ENCODE measurements at places on chromosomes 2 and 18.

GRCh38 chr18:73778032-73778359 is 369.6 kb downstream of the FBXO15 start:
- DNase-seq, result no peak

- no peak for DNase-seq
Observed at GRCh38 chr18:59093668-59094067, 46.0 kb upstream of the SEC11C start.

GRCh38 chr2:10863047-10863446 is 48.7 kb upstream of the KCNF1 start:
- DNase-seq, result no peak

- DNase-seq, result no peak
Observed at GRCh38 chr2:24871852-24872333, 48.1 kb downstream of the ADCY3 start.

DNA sequence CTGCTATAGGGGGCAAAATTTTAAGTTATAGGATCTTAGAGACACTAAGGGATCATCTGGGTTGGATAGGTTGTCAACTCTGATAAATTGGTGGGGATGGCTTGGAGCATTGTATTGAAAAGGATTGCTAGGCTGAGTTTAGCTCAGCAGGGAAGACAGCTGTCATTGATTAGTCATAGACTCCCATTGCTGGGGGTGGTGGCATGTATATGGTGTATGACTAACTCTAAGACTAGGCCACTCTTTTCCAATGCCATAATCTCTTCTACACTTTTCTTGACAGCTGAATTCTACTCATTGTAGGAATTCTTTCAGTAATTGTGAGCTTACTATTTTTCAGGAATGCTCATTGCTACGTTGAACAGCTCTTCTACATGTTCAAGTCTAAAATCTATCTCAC is 81.3 kb upstream of the PELI1 start:
- DNase-seq, result no peak

DNA sequence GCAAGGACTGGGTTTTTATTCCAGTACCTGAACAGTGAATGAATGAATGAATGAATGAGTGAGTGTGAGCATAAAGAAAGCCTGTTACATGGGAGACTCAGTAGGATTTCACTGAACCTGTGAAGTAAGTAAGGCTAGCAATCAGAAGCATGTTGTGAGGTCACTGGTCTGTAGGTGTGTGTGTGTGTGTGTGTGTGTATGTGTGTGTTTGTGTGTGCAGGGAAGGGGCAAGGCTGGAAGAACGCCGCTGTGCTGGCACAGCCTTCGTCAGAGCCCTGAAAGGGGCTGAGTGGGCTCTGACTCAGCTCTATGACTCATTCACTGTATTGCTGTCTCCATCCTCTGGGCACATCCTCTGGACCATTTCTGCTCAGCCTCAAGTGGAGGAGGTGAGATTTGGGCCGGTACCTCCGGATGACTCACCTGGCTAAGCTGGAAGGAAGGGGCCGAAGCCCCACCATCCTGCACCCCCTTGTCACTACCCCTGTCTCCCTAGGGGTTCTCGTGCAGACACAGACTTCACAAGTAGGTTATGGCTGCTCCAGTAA is 51.4 kb upstream of the MRPL33 start:
- DNase-seq, result peak; percentile 51

DNA sequence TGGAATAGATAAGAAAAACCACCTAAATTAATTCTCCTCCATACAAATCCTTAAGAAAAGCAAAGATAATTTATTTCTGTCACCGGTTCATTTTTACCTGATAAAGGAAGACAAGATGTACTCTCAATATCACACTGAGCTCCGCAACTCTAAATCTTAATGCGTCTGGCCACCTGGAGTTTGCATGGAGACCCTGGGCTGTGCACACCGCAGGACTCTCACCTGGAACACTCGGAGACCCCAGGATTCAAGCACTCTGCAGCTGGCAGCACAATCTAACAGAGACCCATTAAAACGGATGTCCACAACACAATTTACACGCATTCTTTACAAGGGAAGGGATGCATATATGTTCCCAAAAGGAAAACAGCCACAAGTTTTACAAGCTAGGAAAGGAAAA is 72.2 kb downstream of the ZNF516 start:
- no peak for DNase-seq

DNA sequence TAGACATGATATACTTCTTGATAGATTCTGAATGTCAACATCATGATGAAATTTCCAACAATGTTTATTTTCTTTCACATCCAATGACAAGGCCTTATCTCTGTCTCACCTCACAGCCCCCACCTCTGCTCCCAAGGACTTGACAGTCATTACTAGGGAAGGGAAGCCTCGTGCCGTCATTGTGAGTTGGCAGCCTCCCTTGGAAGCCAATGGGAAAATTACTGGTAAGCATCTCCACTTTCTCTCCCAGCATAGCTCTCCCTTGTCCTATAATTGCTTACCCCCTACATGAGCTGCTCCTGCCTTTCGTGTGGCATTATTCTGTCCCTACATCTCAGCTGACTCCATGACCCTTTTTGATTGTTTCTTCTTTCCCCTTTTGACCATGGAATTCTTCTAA is 821.8 kb downstream of the MBD2 start:
- DNase-seq, result no peak

DNA sequence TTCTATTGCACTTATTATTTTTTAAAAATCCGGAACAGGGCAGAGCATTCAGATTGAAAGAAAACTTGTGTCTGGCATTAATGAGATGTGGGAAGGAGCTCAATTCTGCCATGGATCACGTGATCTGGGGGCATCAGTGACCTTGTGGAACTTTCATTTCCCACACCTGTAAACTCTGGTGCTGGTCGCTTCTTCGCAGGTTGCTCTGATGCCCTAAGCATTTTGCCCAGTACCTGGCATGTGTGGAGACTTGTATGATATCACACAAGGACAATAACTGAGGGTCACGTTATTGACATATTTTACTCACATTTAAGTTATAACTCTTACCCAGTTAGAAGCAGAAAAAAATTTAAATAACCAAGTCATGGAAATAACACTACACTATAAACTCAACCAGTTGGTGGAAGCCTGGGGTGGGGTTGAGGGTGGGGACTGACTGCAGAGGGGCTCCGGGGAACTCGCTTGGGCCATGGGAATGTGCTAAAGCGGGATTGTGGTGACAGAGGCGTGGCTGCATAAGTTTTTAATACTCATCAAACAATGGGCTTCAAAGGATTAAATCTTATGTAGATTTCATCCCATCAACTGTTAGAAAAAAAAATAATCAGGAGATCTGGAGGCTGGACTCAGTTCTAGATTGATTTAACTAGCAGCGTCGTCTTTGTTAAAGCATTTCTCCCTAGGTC is 36.5 kb downstream of the ST3GAL5 start:
- DNase-seq, result no peak

GRCh38 chr18:11004951-11005350 is 144.4 kb downstream of the PIEZO2 start:
- DNase-seq, result no peak

- no peak for DNase-seq
Observed at GRCh38 chr2:193584522-193584938, 1389.8 kb upstream of the TMEFF2 start.

GRCh38 chr2:68352651-68353391 is 12.3 kb upstream of the PLEK start:
- no peak for DNase-seq

DNA sequence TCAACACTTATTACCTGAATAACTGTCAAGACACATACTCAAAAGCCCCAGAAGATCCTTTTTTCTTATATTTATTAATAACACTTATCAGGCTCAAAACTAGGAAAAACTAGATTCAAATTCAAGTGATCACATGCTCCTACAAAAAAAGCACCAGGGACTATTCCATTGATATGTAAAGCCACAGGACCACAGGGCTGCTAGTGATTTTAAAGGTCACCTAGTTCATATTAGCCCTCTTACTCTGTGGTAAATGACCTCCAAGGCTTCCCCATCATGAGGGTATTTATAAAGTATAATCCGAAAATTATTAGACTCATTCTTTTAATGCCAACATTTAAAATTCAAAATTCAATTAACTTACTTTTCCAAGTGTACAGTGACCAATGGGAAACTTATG is 52.5 kb downstream of the LRPPRC start:
- no peak for DNase-seq

DNA sequence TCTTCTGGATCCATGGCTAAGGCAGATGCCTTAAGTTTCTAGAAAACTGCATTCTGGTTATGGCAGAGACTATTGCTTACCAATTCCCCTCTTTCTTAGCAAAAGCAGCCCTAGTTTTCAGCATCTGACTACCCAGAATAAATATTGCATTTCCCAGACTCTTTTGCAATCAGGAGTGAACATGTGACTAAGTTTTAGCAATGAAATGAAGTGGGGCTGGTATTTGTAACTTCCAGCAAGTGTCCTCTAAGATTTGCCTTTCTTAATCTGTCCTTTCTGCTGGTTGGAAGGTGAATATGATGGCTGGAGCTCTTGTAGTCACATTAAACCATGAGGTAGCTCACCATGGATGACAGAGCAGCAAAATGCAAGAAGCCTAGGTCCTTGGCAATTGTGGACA is 132.9 kb upstream of the PKDCC start:
- no peak for DNase-seq

- DNase-seq, result no peak
Observed at GRCh38 chr2:139357972-139358371, 577.8 kb upstream of the NXPH2 start.

DNA sequence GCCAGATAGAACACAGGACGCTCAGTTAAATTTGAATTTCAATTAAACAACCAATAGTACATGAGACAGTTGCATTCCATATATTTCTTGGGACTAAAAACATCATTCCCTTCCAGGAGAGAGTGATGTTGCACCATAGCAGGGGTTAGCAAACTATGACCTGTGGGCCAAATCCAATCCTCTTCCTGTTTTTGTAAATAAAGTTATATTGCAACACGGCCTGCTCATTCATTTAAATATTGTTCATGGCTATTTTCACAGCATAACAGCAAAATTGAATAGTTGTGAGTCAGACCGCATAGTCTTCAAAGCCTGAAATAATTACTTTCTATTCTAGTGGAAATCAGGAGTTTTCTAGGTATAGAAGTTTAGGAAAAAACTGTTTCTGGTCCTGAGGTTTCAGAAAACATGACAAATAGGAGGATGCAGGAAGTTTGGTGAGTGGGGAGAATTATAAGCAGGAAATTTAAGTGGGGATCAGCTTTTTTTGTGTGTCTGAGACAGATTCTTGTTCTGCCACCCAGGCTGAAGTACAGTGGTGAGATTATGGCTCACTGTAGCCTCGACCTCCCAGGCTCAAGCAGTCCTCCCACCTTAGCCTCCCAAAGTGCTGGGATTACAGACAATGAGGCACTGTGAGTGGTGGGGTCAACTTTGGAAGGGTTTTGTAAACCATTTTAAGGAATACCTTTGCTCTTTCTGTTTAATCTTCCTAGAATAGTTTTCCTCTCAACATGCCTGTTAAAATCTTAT is 131.5 kb downstream of the SOCS6 start:
- no peak for DNase-seq

DNA sequence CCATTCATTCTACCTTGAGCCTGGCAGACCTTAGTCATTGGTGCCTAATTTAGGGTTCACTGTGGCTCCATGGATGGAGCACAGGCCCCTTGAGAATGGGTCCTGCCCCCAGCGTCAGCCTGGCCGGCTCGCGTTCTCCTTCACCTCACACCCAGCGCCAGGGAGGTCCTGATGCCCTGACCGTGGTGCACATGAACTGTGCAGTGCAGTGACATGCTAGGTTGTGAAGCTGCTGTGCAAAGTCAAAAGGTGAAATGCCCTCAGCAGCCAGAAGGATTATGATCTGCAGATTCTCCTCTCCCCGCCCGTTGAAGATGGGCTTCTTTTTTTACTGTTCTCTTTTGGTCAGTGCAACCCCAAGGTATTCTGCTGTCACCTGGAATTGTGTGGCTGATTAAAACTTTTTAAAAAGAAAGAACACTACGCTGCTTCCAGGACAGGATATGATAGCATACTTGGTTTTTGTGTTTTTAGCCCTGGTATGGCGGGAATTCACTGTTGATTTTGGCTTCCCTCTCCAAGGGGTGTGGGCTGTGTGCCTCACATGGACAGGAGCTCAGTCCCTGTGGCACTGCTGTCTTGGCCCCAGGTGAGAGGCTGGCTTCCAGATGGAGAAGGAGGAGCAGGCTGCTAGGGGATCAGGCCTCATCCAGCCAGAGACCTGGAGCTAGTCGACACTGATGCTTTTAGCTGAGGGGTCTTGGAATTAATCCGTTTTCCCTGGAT is 49.4 kb upstream of the MCFD2 start:
- DNase-seq, result no peak

GRCh38 chr2:10912076-10912731 is 470 bp downstream of the KCNF1 start:
- no peak for DNase-seq

DNA sequence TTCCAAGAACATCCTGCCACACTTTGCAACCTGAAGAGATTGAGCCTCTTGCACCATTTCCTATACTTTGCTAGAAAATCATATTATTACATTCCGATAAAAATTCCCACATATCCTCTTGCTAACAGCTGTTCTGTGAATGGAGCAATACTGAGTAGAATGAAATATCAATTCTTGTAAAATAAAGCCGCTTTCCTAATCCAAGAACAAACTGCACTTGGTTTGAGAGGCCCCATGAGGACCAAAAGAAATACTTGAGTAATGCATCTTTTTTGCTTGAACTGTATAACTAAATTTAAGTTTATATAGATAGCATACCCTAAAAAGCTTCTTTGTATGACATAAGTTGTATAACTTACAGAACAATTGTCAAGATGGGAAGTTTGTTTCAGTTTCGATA is 632.4 kb upstream of the SLC8A1 start:
- no peak for DNase-seq

DNA sequence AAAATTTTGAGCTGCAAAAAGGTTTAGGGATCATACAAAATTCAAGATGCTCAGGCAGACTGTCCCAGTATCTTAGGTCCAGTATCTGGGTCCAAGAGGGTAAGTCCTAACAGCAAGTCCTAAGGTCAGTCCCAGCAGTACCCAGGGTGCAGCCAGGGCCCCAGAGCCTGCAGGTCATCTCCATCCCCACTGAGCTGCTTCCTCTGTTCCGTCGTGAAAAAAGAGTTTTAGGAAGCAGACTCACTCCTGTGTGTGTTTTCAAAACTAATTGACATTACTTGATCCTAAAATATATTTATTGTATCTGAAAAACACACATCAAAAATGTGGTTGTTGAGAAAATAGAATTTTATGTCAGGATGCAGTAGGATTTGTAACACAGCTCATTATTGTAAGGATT is 69.9 kb upstream of the ALKAL2 start:
- DNase-seq, result no peak

DNA sequence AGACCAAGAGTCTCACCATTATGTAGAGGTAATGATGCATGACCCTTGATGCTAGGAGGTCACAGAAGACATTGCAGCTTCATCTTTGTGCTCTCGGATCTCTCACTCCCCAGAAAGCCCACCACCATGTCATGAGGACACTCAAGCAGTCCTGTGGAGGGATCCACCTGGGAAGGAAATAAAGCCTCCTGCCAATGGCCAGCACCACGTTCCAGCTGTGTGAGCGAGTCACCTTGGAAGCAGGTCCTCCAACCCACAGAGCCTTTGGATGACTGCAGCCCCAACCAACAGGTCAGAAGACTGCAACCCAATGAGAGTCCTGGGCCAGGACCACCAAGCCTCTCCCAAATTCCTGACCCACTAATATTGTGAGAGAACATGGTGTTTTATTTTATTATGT is 38.4 kb downstream of the CYP26B1 start:
- no peak for DNase-seq
